ENCODE measurements at places on chromosomes 12 and 14.

DNA sequence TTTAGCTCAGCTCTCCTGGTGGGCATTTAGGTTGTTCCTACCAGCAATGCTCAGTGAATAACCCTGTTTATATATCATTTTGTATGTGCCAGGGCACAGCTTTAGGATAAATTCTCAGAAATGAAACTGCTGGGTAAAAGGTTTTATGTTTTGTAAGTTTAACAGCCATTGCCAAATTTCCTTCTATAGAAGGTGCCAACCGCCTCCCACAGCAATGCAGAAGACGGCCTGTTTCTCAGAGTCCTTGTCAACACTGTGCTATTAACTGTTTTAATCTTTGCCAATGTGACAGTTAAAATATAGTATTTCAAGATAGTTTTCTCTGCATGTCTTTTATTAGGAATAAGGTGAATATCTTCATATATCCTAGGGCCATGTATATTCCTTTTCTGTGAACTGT lies 65.0 kb downstream of the PPP1R13B start:
- no peak for DNase-seq

DNA sequence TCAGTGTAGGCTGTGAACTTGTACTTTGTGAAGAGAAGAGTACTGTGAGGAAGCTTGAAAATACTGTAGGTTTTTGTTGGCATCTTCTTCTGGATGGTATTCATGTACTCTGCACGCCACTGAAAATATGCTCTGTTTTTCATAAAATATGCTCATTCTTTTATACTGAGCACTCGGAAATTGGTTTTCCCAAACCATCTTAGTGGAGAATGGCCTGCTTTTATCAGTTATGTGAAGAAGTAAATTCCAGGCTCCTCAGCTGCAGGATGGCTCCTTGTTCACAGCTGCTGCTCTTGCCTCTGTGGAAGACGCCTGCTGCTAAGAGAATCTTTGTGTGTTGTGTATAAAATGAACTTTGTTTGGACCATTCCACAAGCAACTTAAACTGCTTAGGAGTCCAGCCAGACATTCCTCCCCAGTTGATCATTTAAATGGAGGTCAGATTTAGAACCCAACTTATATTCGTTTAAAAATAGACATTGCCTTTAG lies 443.5 kb upstream of the RGS6 start:
- no peak for DNase-seq

- peak; percentile 87 for DNase-seq
These were observed 27.8 kb upstream of the GPR132 start for GRCh38 chr14:105093038-105093430.

DNA sequence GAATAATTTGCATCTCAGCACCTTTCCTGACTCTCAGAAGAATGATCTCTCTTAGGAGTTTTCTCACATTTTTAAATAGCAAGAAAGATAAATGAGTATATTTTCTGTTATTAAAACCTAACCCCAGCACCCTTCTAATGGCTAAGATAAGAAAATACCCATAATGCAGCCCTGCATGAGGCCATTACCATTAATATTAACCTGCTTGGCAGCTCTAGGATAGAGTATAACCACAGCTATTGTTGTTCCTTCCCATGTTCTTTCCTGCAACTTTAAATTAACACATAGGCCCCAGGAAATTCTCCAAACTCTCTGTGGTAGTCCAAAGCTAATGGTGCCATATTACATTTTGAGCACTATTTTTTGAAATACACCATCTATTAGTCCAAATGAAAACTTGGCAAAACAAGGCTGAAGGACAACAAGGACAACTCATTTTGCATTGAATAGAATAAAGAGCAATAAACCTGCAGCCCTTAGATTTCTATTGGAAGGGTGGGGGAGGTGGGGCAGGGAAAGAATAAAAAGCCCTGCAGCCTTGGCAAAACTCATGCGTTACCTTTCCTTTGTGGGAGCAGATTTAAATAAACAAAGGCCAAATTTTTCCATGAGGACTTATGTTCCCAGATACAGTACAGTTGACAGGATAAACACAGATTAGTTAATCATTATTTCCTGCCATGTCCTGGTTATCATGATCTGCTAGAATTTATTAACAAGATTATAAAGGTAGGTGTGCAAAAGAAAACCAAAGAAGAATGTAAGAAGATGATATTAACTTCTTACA lies 46.9 kb downstream of the BTG1 start:
- DNase-seq: no peak

DNA sequence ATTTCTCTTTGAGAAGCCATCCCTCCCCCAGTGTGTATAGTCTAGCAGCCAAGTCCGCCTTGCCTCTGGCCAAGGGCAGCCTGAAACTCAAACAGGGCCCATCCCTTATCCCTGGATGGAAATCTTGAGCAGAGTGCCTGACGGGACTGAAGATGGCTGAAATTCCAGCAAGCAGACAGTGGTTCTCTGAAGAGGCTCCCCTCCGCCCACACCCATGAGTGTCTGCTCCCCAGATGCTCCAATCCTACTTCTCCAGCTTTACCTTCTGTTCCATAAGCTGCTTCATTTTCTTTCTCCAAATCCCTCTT lies 396.2 kb downstream of the NUAK1 start:
- no peak for DNase-seq

- no peak for DNase-seq
These were observed 37.0 kb downstream of the DTX1 start for GRCh38 chr12:113093409-113094101.

DNA sequence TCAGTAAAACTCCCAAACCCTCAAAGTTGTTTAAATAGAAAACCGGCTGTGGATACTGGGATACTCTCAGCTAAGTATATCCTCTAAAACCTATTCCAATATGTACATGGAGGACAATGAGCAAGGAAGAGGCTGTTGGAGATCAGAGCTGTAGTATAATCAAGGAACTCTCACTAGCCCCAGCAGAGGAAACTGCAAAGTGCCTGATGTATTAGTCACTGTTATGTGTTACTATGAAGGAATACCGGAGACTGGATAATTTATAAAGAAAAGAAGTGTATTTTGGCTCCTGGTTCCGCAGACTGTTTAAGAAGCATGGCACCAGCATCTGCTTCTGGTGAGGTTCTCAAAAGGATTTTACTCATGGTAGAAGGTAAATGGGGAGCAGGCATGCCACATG lies 65.6 kb upstream of the RPL10L start:
- no peak for DNase-seq

GRCh38 chr14:81430235-81430634 lies 30.1 kb upstream of the STON2 start:
- no peak for DNase-seq

GRCh38 chr14:103398427-103399195 lies 13.4 kb downstream of the MARK3 start:
- no peak for DNase-seq

DNA sequence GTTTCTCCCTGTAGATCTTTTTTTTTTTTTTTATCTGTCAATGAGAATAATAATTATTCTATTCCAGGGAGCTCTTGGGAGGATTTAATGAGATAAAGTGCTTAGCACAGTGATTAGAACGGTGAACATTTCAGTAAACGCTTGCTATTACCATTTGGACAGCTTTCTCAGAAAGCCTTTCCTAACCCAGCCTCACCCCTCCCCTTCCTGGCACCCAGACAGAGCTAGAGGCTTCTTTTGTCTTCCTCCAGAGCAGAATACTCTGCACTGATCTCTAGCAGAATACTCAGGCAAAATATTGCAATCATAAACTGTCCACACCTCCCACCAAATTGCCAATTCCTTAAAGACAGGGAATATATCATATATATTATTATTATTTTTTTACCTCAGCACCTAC lies 66.6 kb downstream of the ERGIC2 start:
- DNase-seq: no peak

DNA sequence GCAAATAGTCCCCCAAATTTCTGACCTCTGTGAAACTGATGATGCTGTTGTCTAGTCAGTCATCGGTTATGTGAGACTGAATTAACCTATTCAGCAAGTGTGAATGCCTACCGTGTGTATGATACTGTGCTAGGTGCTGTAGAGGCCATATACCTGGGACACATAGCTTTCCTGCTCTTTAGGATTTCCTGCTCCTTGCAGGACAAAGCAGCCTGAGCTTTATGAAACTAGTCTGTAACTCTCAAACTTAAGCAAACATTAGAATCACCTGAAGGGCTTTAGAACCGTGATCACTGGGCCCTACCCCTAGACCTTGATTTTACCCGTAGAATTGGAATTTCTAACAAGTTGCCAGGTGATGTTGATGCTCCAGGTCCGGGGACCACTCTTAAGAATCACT lies 6.9 kb downstream of the MARK3 start:
- no peak for DNase-seq

DNA sequence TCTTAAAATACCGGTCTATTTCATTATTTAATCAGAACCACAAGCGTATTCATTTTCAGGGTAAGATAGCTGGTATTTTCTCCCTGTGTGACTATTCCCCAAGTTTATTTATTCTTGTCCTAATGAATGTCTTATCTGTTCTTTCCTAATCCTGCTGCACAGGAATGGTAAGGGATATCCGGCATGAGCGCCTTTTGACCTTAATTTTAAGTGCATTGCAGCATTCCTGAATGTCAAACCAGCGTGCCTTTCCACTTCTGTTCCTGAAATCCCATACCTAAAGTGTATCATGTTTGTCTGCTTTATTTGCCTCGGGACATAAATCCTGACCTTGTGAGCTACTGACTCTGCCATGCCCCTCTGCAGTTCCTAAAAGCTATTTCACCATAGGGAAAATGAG lies 1713.2 kb upstream of the FLRT2 start:
- no peak for DNase-seq

DNA sequence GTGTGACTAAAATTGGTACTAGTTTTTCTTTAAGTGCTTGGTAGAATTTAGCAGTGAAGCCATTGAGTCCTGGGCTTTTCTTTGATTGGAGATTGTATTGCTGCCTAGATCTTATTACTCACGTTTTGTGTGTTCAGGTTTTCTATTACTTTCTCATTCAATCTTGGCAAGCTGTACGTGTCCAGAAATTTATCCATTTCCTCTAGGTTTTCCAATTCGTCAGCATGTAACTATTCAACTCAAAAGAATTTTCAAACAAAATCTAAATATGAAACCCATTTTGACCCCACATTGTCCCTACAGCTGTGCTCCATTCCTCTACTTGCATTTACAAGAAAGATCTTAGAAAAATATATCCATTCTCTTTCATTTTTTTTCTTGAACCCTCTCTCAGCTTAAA lies 1613.4 kb upstream of the SEL1L start:
- no peak for DNase-seq

DNA sequence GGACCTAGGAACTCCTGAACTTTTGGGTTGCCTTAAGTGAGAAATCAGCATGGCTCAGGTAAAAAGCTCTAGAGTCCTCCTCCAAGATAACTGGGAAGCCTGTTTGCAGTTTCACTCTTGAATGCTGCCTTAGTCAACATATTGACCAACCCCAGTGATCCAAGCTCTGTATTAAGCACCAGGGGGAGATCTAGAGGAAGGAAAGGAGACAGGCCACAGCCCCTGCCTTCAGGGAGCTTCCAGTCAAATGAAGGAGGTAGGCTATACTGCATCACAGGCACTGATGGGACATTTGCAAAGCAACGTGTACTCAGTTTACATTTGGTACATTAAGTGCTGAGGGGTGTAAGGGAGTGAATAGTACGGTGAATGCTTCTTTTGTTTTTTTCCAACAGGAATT lies 1.2 kb upstream of the CSAD start:
- DNase-seq: no peak

GRCh38 chr12:63052696-63053095 lies 98.3 kb downstream of the AVPR1A start:
- no peak for DNase-seq

DNA sequence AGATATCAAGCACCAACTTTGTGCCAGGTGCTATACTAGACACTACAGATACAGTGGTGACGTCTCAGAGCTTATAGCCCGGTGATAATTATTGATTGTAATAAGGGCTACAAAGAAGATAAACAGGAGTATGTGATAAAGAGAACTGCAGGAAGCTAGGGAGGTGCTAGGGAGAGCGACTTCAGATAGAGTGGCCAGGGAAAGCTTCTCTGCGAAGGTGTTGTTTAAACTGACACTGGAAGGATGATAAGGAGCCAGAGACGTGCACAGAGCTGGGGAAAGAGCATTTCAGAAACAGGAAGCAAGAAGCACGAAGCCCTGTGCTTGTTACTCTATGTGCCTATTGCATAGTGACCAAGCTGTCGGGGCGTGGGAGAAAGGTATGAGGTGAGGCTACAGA lies 48.1 kb upstream of the OTX2 start:
- no peak for DNase-seq

- no peak for DNase-seq
These were observed 63.8 kb downstream of the PTGER2 start for GRCh38 chr14:52377940-52378339.

DNA sequence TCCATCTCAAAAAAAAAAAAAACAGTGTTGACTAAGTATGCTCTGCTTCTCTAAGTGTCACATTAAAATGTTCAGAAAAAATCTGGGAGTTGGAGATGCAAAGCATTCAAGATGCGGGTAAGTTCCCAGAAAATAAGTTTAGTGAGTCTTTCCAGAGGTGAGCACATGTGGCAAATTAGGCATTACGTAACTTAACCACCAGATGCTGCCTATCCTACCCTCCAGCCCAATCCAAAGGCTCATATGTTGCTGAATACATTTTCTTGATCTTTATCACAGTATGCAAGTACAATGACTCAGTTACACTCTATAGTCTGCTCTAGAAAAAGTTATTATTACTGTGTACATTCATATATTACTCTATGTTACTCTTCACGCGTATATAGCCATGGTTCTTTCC lies 3.6 kb downstream of the SLC2A14 start:
- no peak for DNase-seq

DNA sequence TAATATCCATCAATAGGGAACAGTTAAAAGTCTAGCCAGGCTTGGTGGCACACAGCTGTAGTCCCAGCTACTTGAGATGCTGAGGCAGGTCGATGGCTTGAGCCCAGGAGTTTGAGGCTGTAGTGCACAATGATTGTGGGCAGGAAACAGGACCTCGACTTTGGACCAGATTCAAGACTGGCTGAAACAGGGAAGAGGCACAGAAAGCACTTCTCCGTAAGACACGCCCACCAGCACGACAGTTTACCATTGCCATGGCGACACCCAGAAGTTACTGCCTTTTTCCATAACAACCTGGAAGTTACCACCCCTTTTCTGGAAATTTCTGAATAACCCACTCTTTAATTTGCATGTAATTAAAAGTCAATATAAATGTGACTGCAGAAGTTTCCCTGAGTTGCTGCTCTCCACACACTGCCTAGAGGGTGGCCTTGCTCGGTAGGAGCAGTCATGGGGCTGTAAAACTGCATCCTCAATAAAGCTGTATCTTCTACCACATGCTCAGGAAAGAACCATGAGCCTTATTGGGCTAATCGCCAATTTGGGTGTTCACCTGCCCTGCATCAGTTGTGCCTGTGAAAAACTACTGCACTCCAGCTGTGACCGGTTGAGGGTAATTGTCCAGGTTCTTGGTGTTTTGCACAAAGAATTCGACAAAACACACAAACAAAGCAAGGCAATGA lies 4.6 kb upstream of the LRRC23 start:
- peak; percentile 68 for DNase-seq

GRCh38 chr12:9108504-9109212 lies 7.1 kb downstream of the A2M start:
- DNase-seq: no peak

- DNase-seq: peak; percentile 39
These were observed 83.2 kb downstream of the PAH start for GRCh38 chr12:102833687-102834441.

- DNase-seq: no peak
These were observed 276.0 kb downstream of the FOXG1 start for GRCh38 chr14:29042551-29042950.

GRCh38 chr14:102474934-102475333 lies 34.6 kb downstream of the ANKRD9 start:
- DNase-seq: no peak
